ENCODE measurements at places on chromosomes 5 and 9. TPM values are rescaled to one million over a fixed set of nuclear protein-coding genes. Genes with fewer than 3 reads are reported as not detected.

DNA sequence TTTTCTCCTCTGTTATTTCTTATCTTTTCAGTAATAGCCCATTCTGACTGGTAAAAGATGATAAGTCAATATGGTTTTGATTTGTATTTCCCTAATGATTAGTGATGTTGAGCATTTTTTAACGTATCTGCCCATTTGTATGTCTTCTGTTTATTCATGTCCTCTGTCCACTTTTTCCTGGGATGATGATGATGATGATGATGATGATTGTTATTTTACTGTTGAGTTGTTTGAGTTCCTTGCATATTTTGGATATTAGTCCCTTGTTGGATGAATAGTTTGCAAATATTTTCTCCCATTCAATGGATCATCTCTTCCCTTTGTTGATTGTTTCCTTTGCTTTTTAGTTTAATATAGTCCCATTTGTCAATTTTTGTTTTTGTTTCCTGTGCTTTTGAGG lies 27.0 kb downstream of the UTP15 start:
- DNase-seq = no peak

- no peak for DNase-seq
Observed at GRCh38 chr5:116650964-116651363, 76.3 kb upstream of the SEMA6A start.

GRCh38 chr9:100379862-100380261 lies 27.1 kb upstream of the TEX10 start:
- peak; percentile 80 for DNase-seq

- DNase-seq = peak; percentile 52
Observed at GRCh38 chr5:139787568-139788293, 7.9 kb upstream of the PSD2 start.

GRCh38 chr9:7823651-7824050 lies 24.1 kb upstream of the DMAC1 start:
- DNase-seq = no peak

GRCh38 chr5:111163000-111163399 lies 61.2 kb upstream of the CAMK4 start:
- no peak for DNase-seq

DNA sequence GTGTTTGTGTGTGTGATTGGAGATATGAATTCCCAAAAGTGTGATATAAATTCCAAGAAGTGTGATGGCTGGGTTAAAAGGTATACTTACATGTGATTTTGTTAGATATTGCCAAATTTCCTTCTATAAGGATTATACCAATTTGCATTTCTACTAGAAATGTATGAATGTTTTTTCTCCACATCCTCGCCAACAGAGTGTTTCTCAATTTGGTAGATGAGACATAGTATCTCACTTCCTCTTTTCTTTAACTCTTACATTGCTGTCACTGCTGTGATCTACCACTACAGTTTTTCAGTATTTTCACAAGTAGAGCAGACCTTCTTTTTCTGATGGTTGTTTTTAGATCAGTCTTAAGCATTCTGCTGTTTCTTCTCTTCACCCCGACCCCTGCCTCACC lies 111.3 kb downstream of the FER start:
- peak; percentile 36 for DNase-seq

DNA sequence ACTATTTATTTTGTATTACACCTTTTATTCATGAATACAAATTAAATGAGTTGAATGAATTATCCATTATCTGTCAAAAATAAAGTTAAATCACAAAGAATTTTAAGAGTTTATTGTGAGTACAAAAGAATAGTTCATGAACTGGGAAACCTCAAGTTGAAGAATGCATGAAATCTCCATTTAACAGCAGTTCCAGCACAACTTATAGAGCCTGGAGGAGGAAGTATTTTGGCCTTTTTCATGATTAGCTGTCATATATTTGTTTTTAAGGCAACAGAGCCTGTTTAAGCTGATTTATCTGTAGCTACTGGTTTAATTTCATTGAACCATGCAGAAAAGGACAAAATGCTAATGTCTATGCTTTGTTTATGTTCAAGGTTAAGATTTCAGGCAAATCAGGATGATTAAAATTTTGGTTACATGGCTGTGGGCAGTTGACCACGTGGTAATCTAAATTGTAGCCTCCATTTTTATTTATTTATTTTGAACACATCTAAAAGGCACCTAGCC lies 12.2 kb downstream of the SPINK1 start:
- DNase-seq = no peak

GRCh38 chr9:72596451-72597180 lies 75.2 kb downstream of the TMC1 start:
- no peak for DNase-seq

Gene IFNA21
- not detected for total RNA-seq

Gene NPR2
- total RNA-seq = 5.0 TPM

Gene SELENOP
- total RNA-seq = 17.3 TPM

Gene KCNV2
- total RNA-seq = not detected

Measured in bronchial epithelial cell (primary cell).